ENCODE measurements at places on chromosomes 16 and 17.
A peak's percentile ranks its signal among the peaks of the same experiment; 100 is the strongest.

- DNase-seq = no peak
- H3K27me3 ChIP-seq = no peaks in the 10 kb centered on the region
- H3K4me1 ChIP-seq = no peaks in the 10 kb centered on the region
- H3K36me3 ChIP-seq = no peaks in the 10 kb centered on the region
Measured at GRCh38 chr16:10888320-10888937, 11.4 kb downstream of the CIITA start.

DNA sequence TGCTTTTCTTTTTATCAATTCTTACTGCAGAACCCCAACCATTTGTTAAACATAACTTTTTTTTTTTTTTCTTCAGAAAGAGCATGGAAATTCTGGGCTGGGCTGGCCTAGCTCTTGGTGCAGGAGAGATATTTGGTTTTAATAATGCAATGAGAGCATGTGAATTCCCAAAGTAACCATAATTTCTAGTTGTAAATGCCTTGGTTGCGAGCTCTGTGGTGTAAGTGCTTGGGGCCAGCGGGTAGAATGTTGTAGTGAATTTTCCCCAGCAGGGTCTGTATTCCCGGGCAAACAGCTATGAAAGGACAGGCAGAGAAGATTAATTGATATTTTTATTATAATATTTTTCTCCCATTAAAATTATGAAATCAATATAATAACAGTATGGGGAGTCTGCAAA, 465.6 kb downstream of the HS3ST4 start:
- H3K27ac ChIP-seq = no peak overlapping the region
- no peaks in the 10 kb centered on the region for H3K36me3 ChIP-seq
- no peaks in the 10 kb centered on the region for H3K27me3 ChIP-seq
- H3K4me3 ChIP-seq = no peak overlapping the region

GRCh38 chr16:17271687-17272086, 199.1 kb downstream of the XYLT1 start:
- no peaks in the 10 kb centered on the region for H3K27me3 ChIP-seq
- H3K27ac ChIP-seq = peak overlapping the region; percentile 69

- no peak for DNase-seq
- no peak overlapping the region for H3K4me3 ChIP-seq
- no peak overlapping the region for H3K27ac ChIP-seq
- H3K27me3 ChIP-seq = no peaks in the 10 kb centered on the region
- H3K36me3 ChIP-seq = no peaks in the 10 kb centered on the region
Measured at GRCh38 chr17:81380131-81380530, 15.1 kb upstream of the BAHCC1 start.

GRCh38 chr16:59195242-59195641, 461.1 kb upstream of the GOT2 start:
- no peak for DNase-seq
- no peaks in the 10 kb centered on the region for H3K4me1 ChIP-seq
- no peaks in the 10 kb centered on the region for H3K27me3 ChIP-seq

- no peak overlapping the region for H3K27ac ChIP-seq
- H3K4me1 ChIP-seq = no peaks in the 10 kb centered on the region
- no peaks in the 10 kb centered on the region for H3K36me3 ChIP-seq
- DNase-seq = no peak
- H3K27me3 ChIP-seq = no peaks in the 10 kb centered on the region
- H3K4me3 ChIP-seq = no peak overlapping the region
Measured at GRCh38 chr16:10678655-10679054, 16.1 kb downstream of the TEKT5 start.

GRCh38 chr16:10100829-10101228, 81.4 kb downstream of the GRIN2A start:
- H3K36me3 ChIP-seq = no peaks in the 10 kb centered on the region
- H3K4me1 ChIP-seq = no peaks in the 10 kb centered on the region
- H3K4me3 ChIP-seq = no peak overlapping the region

Data from cardiac muscle cell (in vitro differentiated cells and primary cell).